SJCRH30 (cell line): ENCODE measurements at places on chromosomes 1 and 21. TPM values are rescaled to one million over a fixed set of nuclear protein-coding genes. Genes with fewer than 3 reads are reported as not detected.

GRCh38 chr1:236501093-236501492 lies 22.7 kb upstream of the LGALS8 start:
- H3K27ac ChIP-seq: no peak overlapping the region
- peaks cover 4% of the 10 kb centered on the region; the same call in 1 of the 2 replicates for H3K4me1 ChIP-seq
- DNase-seq: no peak
- H3K4me3 ChIP-seq: no peak overlapping the region
- no peaks in the 10 kb centered on the region for H3K36me3 ChIP-seq

- no peak overlapping the region for H3K4me3 ChIP-seq
- no peaks in the 10 kb centered on the region for H3K36me3 ChIP-seq
- no peak for DNase-seq
- H3K4me1 ChIP-seq: no peaks in the 10 kb centered on the region
Observed at GRCh38 chr1:55531644-55532043, 316.5 kb upstream of the USP24 start.

DNA sequence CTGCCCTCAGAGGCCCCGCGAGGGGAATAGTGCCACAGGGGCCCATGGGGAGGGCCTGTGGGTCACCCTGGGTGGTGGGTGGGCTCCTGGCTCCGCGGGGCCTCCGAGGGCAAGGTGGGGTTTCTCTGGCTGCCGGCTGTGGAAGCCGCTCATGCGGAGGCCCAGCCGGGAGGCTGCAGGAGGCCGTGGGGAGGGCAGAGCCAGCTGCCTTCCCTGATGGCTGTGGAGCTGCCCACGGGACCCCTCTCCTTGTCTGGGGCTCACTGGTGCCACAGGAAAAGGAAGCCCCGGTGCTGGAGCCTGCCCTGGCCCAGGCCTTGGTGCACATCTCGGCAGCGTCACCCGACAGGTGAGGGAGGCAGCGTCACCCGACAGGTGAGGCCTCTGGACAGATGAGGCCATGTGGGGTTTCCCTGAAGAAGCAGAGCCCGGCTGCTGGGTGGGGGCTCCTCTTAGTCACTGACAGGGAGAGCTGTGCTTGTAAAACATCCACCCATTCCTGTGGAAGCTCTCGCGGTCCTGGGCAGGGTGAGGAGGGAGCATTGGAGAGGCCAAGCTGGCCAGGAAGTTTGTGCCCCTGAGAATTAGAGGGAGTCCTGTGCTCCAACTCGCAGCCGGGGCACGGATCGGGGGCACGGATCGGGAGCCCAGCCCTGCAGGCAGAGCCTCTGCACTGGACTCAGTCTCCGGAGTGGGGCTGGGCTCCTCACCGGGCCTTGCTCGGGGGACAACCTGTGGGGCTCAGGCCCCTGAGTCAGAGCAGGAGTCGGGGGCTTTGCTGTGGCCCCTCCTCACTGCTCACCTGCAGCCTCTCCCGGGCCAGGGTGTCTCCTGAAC lies 6.1 kb downstream of the MIB2 start:
- no peaks in the 10 kb centered on the region for H3K27me3 ChIP-seq
- no peak overlapping the region for H3K27ac ChIP-seq
- H3K4me1 ChIP-seq: peaks cover 8% of the 10 kb centered on the region; the same call in 1 of the 2 replicates
- no peak for DNase-seq

DNA sequence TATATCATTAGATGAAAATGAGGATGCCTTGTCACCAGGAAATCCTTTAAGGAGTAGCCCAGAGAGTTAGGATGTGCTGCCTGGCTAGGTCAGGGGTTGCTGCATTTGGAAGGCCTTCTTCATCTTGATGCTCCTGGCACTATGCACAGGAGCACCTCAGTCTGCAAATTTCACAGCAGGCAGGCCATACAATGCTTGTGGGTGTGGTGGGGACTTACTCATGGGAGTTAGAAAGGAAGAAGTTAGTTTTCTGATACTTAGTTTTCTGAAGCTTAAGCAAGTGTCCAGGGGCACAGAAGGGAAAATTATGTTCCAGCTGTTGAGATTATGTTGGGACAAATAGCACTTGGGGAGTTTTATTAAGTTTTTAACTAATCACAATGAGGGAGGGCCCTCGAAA lies 11.4 kb downstream of the HLX start:
- no peaks in the 10 kb centered on the region for H3K4me1 ChIP-seq
- H3K27me3 ChIP-seq: no peaks in the 10 kb centered on the region
- H3K36me3 ChIP-seq: peaks cover 8% of the 10 kb centered on the region
- H3K4me3 ChIP-seq: no peak overlapping the region
- DNase-seq: no peak
- H3K27ac ChIP-seq: no peak overlapping the region

DNA sequence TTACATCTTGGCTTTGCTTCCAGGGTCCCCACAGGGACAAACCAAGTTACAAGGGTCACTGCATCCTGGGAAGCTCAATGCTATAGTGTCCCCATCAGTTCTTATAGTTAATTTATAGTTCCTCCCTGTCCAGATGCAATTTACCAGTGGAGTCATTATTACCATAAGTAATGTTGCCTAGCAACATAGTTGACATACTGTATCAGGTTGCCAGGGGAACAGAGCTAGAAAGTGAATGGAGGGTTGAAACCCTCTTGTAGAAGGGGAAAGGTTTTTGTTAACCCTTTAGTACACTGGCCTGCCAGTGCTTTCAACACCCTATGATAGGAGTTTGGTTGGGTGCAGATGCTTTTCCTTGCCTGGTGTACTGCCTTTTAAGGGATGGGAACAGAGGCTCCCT lies 34.3 kb upstream of the TTC4 start:
- no peak overlapping the region for H3K4me3 ChIP-seq
- no peaks in the 10 kb centered on the region for H3K36me3 ChIP-seq
- H3K4me1 ChIP-seq: no peaks in the 10 kb centered on the region

GRCh38 chr1:230232371-230232771 lies 165.3 kb downstream of the GALNT2 start:
- H3K36me3 ChIP-seq: peaks cover 2% of the 10 kb centered on the region; the same call in 1 of the 2 replicates
- H3K27ac ChIP-seq: no peak overlapping the region
- no peaks in the 10 kb centered on the region for H3K27me3 ChIP-seq
- H3K4me3 ChIP-seq: no peak overlapping the region
- DNase-seq: no peak

- peak overlapping the region; percentile 80 for H3K27ac ChIP-seq
- H3K4me3 ChIP-seq: no peak overlapping the region
- H3K27me3 ChIP-seq: no peaks in the 10 kb centered on the region
- peaks cover 37% of the 10 kb centered on the region for H3K4me1 ChIP-seq
- DNase-seq: peak; percentile 32
Observed at GRCh38 chr1:63829349-63830327, 55.8 kb downstream of the ROR1 start.

DNA sequence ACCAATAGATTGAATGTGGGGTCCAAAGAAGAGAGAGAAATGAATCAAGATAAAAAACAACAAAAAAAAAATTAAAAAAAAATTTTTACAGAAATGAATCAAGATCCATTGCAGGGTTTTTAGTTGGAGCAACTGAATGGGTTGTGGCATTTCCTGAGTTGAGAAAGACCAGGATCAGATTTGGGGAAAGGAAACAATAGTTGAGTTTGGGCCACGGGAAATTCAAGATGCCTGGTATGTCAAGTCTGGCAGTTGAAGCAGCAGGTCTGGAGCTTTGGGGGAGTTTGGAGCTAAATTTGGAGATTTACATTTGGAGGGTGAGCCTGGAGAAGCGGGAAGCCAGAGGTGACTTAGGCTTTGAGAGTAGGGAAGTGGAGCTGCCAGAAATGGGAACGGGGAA lies 22.6 kb downstream of the ATP8B2 start:
- peaks cover 23% of the 10 kb centered on the region for H3K36me3 ChIP-seq
- no peaks in the 10 kb centered on the region for H3K27me3 ChIP-seq
- H3K27ac ChIP-seq: no peak overlapping the region

DNA sequence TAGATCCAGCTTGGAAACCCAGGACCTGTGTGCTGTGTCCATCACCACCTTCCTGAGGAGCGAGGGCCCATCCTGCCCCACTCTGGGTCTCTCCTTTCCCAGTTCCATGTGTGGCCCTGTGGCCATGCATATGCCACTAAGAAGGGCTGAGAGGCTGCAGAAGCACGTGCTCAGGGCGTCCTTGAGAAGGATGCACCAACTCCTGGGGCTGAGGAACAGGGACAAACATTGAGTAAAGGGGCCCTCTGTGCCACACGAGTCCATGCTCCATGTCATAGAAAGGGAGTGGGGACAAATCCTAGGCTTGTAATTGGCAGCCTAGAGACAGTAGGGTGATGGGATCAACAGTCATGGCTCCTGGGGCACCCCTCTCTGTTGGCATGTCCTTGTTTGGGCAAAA lies 8.4 kb downstream of the ETV3L start:
- H3K36me3 ChIP-seq: no peaks in the 10 kb centered on the region
- DNase-seq: no peak
- H3K4me1 ChIP-seq: no peaks in the 10 kb centered on the region
- no peak overlapping the region for H3K27ac ChIP-seq
- H3K4me3 ChIP-seq: no peak overlapping the region

- no peak overlapping the region for H3K4me3 ChIP-seq
- H3K36me3 ChIP-seq: no peaks in the 10 kb centered on the region; the same call in 1 of the 2 replicates
- H3K27me3 ChIP-seq: no peaks in the 10 kb centered on the region
- DNase-seq: no peak
- peaks cover 11% of the 10 kb centered on the region for H3K4me1 ChIP-seq
Observed at GRCh38 chr1:22798083-22798482, 87.4 kb downstream of the EPHB2 start.

GRCh38 chr1:224922404-224923164 lies 6.9 kb upstream of the DNAH14 start:
- H3K27ac ChIP-seq: no peak overlapping the region
- H3K27me3 ChIP-seq: 0 out of 2 replicates have a peak, but pooled peaks cover 3% of the 10 kb centered on the region
- H3K36me3 ChIP-seq: no peaks in the 10 kb centered on the region
- DNase-seq: no peak

- H3K36me3 ChIP-seq: no peaks in the 10 kb centered on the region
- H3K27me3 ChIP-seq: no peaks in the 10 kb centered on the region
- H3K27ac ChIP-seq: no peak overlapping the region
- no peaks in the 10 kb centered on the region for H3K4me1 ChIP-seq
Observed at GRCh38 chr1:215544566-215544965, 22.5 kb upstream of the KCTD3 start.

DNA sequence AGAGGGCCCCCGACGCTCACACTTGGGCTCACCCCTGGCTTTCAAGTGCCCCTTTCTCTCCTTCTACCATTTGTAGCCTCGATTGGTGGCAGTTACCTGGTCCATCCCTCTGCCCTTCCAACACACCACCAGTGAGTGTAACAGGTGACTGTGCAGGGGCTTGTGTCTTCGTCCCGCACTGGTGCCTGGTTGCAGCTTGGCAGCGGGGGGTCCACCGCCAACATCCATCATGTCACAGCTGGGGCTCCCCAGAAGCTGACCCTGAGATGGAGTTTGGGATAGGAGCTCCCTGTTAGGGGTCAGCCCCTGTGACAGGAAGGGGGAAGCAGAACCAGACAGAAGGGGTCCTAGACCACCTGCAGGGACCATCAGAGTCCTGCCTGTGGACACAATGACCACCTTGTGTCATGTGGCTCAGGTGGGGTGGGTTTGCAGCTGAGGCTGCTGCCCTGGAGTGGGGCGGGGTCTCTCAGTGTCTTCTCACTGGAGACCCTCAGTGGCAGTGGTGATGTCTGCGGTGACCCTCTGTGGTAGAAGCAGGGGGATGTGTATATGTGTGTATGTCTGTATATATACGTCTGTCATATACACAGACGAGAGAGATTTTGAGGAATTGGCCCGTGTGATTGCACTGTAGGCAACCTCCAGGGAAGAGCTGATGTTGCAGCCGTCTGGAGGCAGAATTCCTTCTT lies 3.6 kb upstream of the CALML6 start:
- H3K27me3 ChIP-seq: no peaks in the 10 kb centered on the region
- H3K4me3 ChIP-seq: no peak overlapping the region
- no peak overlapping the region for H3K27ac ChIP-seq
- no peaks in the 10 kb centered on the region for H3K36me3 ChIP-seq
- H3K4me1 ChIP-seq: peaks cover 30% of the 10 kb centered on the region
- DNase-seq: no peak

DNA sequence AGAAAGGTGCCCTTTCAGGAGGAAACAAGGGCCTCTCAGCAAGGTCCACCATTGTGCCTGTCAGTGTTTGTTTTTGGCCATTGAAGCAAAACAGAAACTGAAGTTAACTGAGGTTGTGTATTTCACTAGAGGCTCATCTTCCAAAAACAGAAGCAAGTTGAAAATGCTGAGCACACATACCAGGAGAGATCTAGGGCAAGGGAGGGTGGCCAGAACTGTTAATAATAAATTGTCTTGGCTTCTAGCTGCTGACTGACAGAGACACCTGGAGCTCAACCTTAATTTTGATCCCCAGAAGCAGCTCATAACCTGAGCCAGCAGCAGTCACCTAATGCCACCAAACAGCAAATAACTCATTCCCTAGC lies 5.2 kb downstream of the AGMAT start:
- DNase-seq: peak; percentile 31
- H3K27me3 ChIP-seq: no peaks in the 10 kb centered on the region
- no peak overlapping the region for H3K4me3 ChIP-seq
- H3K36me3 ChIP-seq: no peaks in the 10 kb centered on the region
- peaks cover 14% of the 10 kb centered on the region for H3K4me1 ChIP-seq

DNA sequence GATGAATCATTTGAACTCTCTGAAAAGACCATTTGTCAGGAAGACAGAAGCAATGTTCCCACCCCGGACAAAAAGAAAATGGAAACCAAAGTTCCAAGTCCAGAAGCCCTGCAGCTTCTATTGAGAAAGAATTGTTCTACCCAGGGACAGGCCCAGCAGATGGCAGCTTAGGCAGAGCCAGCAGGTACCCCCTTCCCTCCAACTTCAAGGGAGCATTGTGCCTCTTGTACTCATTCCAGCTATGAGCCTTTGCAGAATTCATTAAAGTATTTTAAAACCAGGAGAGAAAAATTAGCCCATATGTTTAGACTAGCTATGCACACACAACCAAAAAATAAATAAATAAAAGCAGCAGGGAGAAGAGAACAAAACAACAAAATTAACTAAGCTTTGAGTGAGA lies 85.2 kb upstream of the KCND3 start:
- 0 out of 2 replicates have a peak, but pooled peaks cover 3% of the 10 kb centered on the region for H3K27me3 ChIP-seq
- no peak overlapping the region for H3K4me3 ChIP-seq
- H3K27ac ChIP-seq: no peak overlapping the region
- H3K36me3 ChIP-seq: no peaks in the 10 kb centered on the region

GRCh38 chr1:228979774-228980173 lies 244.5 kb downstream of the RHOU start:
- no peak overlapping the region for H3K4me3 ChIP-seq
- no peak overlapping the region for H3K27ac ChIP-seq
- no peaks in the 10 kb centered on the region for H3K36me3 ChIP-seq
- H3K27me3 ChIP-seq: no peaks in the 10 kb centered on the region
- DNase-seq: no peak

FAM78B gene
- 0.10 and 0.28 TPM in 2 replicates for total RNA-seq

LRP8 gene
- total RNA-seq: 17.9 and 21.4 TPM in 2 replicates

VHLL gene
- 0.63 TPM in 1 of 2 replicates, not detected in the other for total RNA-seq

EDARADD gene
- 3.8 and 4.3 TPM in 2 replicates for total RNA-seq

RHD gene
- not detected in 2 replicates for total RNA-seq
